IMR-90 (cell line): ENCODE measurements at places on chromosomes 1 and 21.
A peak's percentile ranks its signal among the peaks of the same experiment; 100 is the strongest.

DNA sequence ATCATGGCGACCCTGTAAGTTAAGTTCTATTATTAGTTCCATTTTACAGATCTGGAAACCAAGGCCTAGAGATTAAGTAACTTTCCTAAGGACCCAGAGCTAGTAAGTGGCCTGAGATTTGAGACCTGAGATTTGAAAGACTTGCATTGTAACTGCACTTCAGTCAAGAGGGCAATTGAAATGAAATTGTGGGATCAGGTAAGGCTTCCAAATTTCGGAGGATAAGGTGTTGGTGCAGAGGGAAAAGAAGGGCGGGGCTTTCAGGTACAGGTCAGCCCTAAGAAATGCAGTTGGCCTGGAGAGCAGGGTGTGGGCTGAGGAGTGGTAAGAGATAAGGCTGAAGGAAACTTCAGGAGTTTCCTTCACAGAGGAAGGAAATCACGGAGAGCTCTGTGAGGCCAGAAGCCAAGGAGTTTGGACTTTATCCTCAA lies 51.1 kb downstream of the SLC16A1 start:
- no peak for DNase-seq

DNA sequence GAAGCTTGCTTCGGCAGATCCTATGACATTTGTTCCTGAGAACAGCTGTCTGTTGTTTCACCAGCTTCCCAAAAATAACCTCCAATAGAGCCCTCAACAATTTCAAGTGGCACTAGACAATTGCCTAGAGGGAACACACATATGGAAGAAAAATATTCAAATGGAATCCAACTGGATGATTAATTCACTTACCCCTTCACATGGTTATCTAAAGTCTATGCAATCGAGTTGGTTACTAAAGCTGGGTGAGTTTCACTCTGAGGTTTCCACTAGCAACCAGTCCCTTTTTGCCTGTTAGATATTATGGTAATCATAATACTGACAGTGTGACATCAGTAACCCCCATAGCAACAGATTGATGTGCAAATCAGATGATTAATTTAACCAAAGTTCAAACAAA lies at the start of gene LEMD1:
Gene LEMD1 (minus strand): TSS at position 259 of the 400 bp plus-strand sequence. CDS start 1,520 bp downstream, outside the sequence.
- DNase-seq: no peak

GRCh38 chr1:22747021-22747734 lies 36.5 kb downstream of the EPHB2 start:
- DNase-seq: peak; percentile 91

DNA sequence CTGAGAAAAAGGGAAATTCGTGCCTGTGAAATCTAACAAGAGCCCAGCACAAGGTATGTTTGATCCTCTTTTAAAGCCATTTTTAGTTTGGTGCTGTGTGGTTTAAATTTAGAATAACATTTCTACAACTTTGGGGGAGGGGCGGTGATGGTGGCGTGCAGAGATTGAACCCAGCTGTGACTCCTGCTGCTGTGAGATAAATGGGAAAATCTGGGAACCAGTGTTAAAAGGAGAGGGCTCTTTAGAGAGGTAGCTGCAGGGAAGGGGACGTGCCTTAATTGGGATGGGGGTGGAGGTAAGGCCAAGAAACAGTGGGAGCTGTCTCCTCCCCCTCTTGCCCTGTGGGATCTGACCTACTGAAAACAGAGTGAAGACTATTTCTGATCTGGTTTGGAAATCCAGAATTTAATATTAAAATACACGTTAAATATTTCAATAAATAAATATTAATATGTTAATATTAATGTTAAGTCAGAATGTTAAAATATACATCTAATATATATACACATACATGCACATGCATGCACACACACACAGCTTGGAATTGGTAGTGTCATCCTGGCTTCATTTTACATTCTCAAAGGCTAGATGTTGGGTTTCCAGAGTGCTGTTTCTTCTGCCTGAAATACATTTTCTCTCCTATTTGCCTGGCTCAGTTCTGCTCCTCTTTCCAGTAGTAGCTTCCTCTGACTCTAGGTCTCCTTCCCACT lies 30.1 kb upstream of the DNAJC6 start:
- no peak for DNase-seq

DNA sequence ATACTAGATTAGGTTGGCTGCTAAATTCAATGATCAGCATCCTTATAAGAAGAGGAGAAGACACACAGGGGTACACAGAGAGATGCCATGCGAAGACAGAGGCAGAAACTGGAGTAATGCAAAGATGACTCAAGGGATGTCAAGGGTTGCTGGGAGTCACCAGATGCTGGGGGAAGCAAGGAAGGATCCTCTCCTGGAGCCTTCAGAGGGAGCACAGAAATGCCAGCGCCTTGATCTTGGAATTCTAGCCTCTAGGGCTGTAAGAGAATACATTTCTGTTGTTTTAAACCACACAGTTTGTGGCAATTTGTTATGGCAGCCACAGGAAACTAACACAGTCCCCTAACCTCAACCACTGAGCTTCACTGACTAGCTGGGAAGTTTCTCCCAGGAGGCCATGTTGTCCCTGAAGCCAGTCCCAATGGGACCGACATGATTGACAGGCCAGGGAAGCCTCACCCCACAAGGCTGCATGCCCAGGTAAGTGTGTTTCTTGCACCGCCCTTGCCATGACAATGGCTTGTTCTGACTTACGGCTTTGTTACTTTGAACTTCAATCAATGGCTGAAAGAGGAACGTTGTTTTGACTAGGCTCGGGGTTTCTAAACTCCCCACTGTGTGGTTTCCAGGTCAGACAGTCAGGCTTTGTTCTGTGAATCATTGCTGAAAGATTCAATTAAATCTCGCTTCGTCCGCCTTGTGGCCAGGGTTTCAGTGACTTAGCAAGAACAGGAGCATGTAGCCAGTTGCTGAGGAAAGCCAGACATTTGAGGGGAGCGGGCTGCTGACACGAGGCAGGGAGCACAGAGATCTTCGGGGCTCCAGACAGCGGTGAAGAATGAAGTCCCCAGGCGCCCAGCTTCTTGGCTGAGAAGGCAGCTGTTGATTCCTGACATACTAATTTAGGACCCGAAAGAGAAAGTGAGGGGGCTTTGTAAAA lies 62.3 kb downstream of the RUNX1 start:
- DNase-seq: peak; percentile 81

GRCh38 chr1:193264313-193265065 lies 78.1 kb upstream of the B3GALT2 start:
- peak; percentile 14 for DNase-seq

DNA sequence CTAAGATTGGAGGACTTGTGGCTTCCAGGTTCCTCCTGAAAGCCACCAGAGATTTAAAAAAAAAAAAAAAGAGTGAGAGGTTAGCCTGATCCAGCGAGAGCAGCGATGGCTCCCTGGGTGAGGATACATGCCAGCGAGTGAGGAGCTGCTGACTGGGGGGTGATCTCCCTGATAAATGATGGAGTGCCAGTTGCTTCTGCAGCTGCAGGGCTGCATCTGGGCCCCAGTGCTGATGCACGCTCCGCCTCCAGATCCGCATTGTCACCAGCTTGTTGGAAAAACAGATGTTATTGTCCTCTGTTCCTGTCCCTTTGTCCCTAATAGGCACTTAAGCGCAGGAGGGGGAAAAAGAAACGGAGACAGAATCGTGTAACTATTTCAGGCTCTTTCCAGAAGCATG lies 28.6 kb downstream of the UBIAD1 start:
- no peak for DNase-seq

DNA sequence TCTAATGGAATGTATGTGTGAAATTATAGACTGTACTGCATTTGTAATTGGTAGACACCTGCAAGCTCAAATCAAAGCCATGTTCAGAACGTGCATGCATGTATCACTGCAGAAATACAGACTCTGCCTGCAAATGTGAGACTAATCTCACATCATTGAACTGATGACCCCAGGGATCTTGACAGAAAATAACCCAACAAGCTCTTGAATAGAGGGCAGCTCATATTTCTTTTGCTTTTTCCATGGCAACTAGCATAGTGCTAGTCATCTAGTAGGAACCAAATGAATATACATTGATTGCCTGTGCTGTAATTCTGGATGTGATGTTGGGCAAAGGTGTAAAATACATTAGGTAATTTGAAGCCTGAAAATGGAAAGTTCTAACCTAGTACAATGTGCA lies 62.4 kb downstream of the PTPRC start:
- DNase-seq: no peak

GRCh38 chr21:31394309-31394708 lies 50.2 kb upstream of the TIAM1 start:
- DNase-seq: no peak

DNA sequence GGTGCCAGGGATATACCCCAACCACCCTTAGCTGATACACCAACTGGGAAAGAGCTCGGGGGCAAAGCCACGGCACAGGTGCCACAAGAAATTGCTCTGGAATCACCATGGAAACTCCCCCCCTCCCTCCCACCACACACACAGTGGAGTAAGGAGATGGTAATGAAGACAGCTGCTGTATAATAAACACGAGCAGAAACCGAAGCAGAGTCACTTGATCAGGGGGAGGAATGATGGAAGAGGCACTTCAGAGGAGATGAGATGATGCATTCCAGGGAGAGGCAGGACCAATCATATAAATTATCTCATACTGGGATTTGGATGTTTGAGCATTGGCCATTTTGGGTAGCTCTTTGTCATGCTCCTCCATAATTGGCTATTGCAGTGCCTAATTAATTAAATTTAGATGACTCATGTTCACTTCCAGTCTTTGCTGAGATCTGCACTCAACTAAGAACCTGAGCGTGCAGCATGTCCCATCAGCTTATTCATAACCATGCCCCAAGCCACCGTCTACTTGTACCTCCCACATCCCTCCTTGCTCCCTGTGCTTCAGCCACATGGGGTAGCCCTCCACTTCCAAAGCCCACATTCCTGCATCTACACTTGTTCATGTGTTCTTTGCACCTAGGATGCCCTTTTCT lies 189.5 kb downstream of the ZSCAN20 start:
- no peak for DNase-seq

- DNase-seq: no peak
Observed at GRCh38 chr1:204568576-204569315, 52.5 kb downstream of the MDM4 start.

DNA sequence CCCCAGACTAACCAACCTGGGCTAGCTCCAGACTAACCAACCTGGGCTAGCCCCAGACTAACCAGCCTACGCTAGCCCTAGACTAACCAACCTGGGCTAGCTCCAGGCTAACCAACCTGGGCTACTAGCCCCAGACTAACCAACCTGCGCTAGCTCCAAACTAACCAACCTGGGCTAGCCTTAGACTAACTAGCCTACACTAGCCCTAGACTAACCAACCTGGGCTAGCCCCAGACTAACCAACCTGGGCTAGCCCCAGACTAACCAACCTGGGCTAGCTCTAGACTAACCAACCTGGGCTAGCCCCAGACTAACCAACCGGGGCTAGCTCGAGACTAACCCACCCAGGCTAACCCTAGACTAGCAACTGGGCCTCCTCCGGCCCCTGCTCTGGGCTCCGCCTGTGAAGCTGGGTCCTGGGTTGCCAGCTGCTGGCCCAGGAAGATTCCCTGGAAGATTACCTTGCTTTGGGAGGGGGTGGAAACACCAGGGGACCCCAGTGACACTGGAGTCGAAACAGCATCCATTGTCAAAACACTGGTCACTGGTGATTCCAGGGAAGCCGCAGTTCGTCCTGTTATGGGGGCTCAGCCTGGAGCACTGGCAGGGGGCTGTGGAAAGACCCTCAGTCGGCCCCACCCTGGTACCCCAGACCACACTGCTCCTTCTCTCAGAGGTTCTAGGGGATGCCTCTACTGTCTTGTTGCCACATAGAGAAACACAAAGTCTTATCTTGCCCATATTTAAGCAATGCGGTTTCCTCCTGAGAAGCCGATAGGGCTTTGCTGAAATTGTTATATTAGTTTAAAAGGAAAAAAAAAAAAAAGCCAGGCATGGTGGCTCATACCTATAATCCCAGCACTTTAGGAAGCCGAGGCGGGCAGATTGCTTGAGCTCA lies 1.1 kb downstream of the TFF2 start:
- DNase-seq: no peak

DNA sequence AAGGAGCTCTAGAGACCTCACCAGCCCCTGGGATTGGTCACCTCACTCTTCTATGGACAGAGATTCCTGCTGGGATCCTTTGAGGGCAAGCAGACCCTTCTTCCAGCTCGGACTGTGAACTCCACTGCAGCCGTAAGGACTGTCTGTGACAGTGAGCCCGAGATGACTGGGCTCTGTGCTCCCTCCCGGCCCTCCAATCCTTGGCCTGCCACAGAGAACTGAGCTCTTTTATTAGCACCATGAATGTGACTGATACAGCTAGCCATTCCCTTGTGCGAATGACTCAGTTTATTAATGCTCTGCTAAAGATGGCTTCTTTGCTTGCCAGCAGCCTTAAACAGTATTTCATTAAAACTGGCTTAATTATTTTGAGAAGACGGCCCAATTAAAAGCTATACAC lies 194.6 kb upstream of the LMO4 start:
- peak; percentile 34 for DNase-seq

GRCh38 chr1:239835946-239836440 lies 255.7 kb upstream of the FMN2 start:
- DNase-seq: no peak

DNA sequence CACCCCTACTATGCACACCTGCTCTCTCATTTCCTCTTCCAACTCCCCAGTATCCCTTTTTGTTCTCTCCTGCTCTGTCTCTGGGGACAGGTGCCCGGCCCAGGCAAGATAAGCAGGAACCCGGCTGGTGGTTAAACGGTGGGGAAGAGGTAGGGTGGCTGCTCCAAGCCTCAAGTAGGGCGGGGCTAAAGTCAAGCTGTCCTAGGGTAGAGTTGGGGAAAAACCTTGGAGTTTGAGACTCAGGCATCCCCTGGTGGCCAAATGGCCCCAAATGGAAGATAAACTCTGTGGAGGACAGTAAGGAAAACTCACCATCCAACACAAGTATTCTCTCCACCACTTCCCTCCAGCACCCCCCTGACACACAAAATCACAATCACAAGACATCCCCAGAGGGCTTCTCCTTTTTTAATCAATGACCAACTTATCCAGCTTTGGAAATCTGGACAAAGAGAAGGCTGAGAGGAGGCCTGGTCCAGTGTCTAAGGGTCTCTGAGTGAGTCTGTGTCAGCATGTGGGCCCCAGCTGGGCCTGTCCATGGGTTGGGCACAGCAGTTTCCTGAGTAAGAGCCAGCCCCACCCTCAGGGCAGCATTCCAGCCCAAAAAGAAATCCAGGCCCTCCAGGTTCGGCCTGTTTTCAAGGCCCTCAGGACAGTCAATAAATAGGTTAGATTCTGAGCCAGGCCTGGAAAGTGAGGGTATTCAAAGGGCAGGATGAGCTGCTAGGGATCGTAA lies 9.8 kb downstream of the POMGNT1 start:
- DNase-seq: no peak

GRCh38 chr1:99149952-99150351 lies 114.3 kb upstream of the PLPPR4 start:
- DNase-seq: no peak

- no peak for DNase-seq
Observed at GRCh38 chr1:69076631-69077030, 491.1 kb upstream of the LRRC7 start.
